H9 (cell line): ENCODE measurements at places on chromosomes 1 and 21.

DNA sequence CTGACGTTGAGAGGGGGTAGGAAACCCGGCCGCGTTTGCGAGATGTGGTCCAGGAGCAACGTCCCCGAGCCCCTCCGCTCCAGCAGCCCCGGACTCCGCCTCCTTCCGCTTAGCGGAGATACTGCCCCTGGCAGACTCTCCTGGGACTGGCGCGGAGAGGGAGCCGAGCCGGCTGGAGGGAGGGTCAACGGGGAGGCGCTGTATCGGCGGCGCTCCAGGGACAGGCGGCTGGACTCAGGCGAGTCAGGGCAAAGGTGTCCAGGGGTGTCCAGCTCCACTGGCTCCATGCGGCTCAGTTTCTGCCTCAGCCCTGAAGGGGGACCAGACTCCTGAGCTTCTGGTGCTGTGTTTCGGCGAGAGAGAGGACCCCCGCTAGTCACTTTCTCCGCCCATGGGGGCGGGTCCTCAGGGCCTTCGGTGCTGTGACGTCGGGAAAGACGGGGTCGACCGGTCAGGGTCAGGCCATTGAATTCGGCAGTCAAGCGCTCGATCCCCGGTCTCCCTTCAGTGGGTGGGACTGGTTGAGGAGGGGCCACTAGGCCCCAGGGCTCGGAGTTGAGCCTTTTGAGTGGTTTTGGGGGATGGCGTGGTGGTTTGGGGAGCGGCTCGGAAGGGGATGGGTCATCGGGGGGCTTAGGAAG is 2.8 kb upstream of the LIX1L start:
- peak; percentile 92 for DNase-seq

GRCh38 chr21:25501462-25501861 is 105.8 kb downstream of the MRPL39 start:
- no peak for DNase-seq

DNA sequence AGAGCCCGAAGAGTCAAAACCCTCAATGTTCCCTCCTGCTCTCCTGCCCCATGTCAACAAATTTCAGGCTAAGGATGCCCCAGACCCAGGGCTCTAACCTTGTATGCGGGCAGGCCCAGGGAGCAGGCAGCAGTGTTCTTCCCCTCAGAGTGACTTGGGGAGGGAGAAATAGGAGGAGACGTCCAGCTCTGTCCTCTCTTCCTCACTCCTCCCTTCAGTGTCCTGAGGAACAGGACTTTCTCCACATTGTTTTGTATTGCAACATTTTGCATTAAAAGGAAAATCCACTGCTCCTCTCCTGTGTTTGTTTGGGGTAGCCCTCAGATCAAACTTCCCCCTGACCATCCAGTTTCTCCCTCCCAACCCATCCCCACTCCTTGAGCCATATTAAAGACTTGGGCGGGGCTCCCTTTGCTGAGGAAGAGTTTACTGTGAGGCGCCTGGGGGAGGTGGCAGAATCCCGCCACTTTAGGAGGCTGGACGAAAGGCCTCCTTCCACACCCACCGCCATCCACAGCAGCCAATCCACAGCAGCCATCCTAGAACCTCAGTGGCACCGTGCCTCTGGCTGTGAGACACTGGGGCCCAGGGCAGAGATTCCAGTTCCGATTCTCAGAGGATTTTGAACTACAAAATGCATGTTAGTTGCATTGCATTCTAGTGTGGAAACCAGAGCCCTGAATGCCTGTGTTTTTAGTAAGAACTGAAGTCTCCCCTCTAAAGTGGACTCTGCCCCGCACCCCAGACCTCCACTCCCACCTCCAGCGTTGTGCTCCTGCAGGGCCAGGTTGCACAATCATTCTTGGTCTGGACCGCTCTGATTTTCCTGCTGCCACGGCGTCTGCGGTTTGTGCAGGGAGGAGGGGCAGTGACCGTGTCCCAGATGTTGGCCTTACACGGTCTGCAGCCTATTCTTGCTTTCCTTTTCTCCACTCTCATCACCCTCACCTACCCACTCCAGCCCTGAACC is 3.0 kb downstream of the OLFML3 start:
- peak; percentile 35 for DNase-seq

GRCh38 chr1:197937892-197938291 is 20.7 kb downstream of the LHX9 start:
- no peak for DNase-seq

GRCh38 chr21:25368531-25368930 is 238.8 kb downstream of the MRPL39 start:
- no peak for DNase-seq

DNA sequence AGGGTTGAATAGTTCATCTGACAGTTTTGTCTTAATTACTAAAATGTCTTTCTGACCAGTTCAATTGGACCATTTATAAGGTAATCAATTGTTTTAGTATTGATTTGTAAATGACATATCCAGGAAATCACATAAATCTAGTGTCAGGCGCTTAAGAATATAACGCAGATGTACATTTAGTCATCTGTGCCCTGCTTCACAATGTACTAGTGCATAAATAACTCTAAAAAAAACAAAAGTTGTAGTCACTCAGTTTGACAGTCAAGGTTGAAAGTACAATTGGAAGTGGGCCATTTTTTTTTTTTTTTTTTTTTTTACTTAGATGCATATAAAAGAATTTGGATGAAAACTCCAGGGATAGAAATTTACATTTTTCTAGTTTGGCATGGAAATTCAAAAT is 490.4 kb downstream of the PTPRC start:
- DNase-seq: no peak
